ENCODE measurements at places on chromosomes 6 and 20. TPM values are rescaled to one million over a fixed set of nuclear protein-coding genes. Genes with fewer than 3 reads are reported as not detected.

DNA sequence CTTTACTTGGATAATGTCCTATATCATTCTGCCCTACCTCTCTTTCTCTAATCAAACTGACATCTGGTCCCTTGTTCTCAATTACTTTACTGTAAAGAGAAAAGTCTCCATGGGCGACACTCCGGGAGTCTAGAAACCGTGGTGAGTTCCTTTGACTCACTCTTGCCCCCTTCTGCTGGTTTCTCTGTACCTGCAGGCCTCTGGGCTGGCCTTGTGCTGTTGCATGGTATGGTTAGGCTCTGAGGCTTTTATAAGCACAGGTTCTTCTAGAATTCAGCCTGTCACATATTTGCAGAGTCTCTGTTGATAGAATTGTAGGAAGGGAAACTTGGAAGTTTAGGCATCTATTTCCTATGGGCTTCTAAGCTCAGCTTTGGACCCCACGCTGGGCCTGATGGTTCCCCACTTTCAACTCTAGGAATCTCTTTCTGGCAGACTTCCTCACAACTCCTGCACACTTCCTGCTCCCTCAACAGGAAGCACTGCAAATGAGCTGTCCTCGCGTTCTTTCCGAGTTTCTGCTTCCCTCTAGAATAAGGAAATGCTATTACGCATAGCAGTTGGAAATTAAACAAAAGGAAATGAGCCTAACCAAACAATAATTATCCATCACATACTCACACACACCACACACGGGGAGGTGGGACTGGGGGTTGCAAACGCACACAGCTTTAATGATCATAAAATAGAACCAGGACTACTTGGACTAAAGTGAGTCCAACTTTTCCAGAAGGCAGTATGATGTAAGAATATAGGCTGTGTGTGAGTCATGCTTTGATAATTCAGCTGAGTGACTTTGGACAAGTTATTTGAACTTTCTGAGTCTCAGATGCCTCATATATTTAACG, 683.3 kb downstream of the QKI start:
- DNase-seq = peak; percentile 40
- H3K4me3 ChIP-seq = no peak overlapping the region
- no peaks in the 10 kb centered on the region for H3K27me3 ChIP-seq

GRCh38 chr6:19849755-19850154, 12.6 kb downstream of the ID4 start:
- H3K27ac ChIP-seq = no peak overlapping the region
- peaks cover 4% of the 10 kb centered on the region for H3K4me1 ChIP-seq
- DNase-seq = no peak
- no peaks in the 10 kb centered on the region for H3K36me3 ChIP-seq
- H3K4me3 ChIP-seq = no peak overlapping the region
- H3K27me3 ChIP-seq = no peaks in the 10 kb centered on the region

Gene TMEM217
- total RNA-seq = 1.1 TPM

DNA sequence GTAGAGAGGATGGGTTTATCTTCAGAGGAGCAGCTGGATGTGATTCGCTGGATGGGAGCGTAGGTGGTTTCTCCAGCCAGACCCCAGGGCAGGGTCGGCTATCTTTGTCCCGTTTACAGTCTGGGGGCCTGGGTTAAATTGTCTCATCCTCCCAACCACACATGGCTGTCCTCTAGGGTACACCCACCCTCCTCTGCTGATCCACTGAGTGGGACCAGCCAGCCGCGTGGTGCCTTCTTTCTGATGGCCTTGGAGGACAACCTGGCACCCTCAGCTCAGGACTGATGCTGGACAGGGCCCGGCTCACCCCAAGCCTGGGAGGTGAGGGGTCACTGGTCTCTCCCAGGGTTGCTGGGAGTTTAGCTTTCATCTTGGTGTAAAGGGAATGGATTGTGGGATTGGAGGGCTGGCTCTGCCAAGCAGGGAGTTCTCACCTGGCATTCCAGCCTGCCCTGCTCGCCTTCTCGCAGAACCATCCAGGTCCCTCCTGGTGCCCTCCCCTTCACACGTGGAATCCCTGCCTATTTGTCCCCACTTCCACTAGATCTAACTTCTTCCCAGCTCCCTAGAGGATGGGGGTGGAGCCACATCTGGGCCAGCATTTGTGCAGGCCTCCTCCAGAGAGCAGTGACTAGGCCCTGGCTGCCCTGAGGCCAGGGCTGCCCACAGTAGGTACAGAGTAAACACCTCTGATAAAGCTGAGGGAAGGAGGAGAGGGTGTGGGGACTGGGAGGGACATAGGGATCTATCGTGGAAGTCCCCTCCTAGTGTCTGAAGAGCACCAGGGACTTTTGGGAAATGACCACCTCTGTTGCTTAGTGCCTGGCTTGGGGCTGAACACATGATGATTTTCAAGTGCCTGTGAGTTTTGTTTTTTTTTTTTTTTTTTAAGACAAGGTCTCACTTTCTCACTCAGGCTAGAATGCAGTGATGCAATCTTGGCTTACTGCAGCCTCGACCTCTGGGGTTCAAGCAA, 1.6 kb downstream of the ITPR3 start:
- H3K4me3 ChIP-seq = peak overlapping the region; percentile 87
- no peaks in the 10 kb centered on the region for H3K27me3 ChIP-seq
- peaks cover 10% of the 10 kb centered on the region for H3K4me1 ChIP-seq
- no peaks in the 10 kb centered on the region for H3K36me3 ChIP-seq
- no peak overlapping the region for H3K27ac ChIP-seq
- DNase-seq = no peak

DNA sequence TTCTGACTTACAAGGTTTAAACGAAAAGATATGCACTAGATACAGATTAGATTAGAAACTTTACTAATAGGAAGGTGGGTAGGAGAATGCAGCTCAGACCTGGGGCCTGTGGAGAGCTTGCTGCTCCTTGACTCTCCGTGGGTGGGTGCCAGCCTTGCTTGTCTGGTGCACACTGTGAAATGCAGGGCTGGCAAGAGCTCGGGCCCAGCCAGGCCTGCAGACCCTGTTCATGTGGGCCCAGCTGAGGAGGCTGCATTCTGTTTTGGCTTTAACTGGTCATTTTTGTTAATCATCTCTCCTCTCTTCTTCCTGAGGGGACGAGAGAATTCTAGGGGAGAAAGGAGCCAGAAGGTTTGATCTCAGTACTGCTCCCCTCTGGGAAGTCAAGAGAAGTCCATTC, 325.4 kb downstream of the QKI start:
- no peak for DNase-seq
- H3K27me3 ChIP-seq = no peaks in the 10 kb centered on the region
- H3K4me1 ChIP-seq = peaks cover 6% of the 10 kb centered on the region
- H3K36me3 ChIP-seq = no peaks in the 10 kb centered on the region
- H3K27ac ChIP-seq = no peak overlapping the region

DNA sequence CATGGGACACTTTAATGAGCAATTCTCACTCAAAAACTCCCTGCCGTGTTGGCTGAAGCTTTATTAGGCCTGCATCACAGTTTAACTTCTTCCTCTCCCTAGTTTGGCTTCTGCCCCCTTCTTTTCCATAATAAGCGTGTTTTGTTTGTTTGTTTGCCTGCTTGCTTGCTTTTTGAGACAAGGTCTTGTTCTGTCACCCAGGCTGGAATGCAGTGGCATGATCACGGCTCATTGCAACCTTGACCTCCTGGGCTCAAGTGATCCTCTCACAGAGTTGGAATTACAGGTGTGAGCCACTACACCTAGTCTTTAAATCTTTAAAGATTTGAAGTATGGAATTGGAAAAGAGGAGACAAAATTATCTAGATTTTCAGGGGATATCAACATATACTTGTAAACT, 25.4 kb upstream of the DNAAF9 start:
- no peak for DNase-seq
- no peaks in the 10 kb centered on the region for H3K36me3 ChIP-seq
- no peak overlapping the region for H3K27ac ChIP-seq
- H3K27me3 ChIP-seq = no peaks in the 10 kb centered on the region
- no peak overlapping the region for H3K4me3 ChIP-seq

DNA sequence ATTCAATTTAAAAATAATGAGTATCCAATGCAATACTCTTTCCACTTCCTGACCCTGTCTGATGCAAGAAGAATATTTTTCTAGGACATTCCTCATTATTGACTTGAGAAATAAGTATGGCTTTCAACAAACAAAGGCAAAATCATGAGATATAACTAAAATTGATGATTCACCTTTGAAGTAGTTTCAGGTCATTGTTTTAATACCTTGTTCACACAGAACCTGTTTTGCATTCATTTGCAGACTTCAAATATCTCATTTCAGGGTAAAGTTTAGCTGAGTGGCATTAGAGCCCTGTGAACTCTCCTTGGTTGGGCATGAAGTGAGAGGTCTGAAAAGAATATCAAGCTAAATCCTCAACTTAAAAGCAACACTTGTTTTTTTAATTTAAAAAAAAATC, 309.2 kb downstream of the NRN1 start:
- H3K27me3 ChIP-seq = no peaks in the 10 kb centered on the region
- no peak overlapping the region for H3K4me3 ChIP-seq
- no peaks in the 10 kb centered on the region for H3K4me1 ChIP-seq
- DNase-seq = no peak

DNA sequence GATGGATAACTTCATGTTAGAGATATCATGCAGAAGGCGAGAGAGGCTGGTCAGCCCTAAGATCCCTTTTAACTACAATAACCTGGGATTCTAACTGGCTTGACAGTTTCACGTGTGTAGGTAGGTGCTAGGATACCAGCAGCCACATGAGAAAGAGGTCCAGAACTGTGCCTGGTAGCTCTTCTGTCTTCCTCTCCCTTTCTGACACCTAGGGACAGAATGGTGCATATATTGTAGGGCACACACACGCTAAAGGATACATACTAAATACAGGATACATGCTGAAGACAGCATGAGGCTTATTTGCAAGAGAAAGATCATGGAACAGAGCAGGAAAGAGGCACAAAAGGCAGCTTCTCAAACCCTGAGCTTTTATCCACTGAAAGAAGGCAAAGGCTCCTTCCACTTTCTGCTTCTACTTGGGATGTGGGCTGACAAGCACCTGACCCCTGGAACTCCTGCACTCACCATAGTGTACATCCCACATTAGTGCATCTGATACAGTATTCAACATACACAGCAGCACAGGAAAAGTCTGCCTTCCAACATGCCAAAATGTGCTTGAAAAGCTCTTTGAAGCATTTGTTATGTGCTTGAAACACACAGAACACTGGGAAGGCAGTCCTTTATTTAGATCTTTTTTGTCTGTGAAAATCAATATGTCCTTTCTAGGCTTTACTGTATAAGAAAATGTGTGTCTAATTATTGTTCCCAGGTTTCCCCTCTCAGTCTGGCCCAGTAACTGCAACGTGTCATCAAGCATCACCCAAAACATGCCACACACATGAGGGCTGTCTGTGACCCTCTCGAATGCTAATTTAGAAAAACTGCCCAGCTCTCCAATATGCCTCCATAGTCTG, 3.2 kb downstream of the SLC22A23 start:
- no peak overlapping the region for H3K27ac ChIP-seq
- H3K4me1 ChIP-seq = peaks cover 6% of the 10 kb centered on the region
- DNase-seq = no peak
- H3K4me3 ChIP-seq = no peak overlapping the region

- DNase-seq = no peak
- no peaks in the 10 kb centered on the region for H3K27me3 ChIP-seq
- peaks cover 3% of the 10 kb centered on the region for H3K4me1 ChIP-seq
- no peaks in the 10 kb centered on the region for H3K36me3 ChIP-seq
These were observed 357.3 kb downstream of the FOXA2 start for GRCh38 chr20:22226849-22227700.

Gene EDN1
- total RNA-seq = 2.1 TPM

DNA sequence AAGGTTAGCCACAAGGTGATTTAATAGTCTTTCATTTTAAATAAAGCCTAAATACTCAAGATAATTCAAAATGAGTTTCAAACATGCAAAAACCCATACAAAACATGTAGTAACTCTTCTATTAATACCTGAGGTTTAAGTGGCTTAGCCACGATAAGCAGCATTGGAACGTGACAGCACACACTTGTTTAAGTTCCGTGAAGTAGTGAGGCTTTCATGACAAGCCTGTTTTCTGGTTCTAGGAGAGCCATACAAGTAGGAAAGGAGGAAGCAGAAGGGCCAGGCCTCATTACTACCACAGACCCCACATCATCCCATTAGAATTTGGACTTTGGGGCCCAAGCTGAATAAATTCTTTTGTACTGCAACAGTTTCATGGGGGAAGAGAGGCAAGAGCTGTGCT, 54.3 kb upstream of the PRND start:
- no peaks in the 10 kb centered on the region for H3K27me3 ChIP-seq
- H3K27ac ChIP-seq = no peak overlapping the region
- 0 out of 2 replicates have a peak, but pooled peaks cover 2% of the 10 kb centered on the region for H3K4me1 ChIP-seq
- H3K4me3 ChIP-seq = no peak overlapping the region
- H3K36me3 ChIP-seq = no peaks in the 10 kb centered on the region

DNA sequence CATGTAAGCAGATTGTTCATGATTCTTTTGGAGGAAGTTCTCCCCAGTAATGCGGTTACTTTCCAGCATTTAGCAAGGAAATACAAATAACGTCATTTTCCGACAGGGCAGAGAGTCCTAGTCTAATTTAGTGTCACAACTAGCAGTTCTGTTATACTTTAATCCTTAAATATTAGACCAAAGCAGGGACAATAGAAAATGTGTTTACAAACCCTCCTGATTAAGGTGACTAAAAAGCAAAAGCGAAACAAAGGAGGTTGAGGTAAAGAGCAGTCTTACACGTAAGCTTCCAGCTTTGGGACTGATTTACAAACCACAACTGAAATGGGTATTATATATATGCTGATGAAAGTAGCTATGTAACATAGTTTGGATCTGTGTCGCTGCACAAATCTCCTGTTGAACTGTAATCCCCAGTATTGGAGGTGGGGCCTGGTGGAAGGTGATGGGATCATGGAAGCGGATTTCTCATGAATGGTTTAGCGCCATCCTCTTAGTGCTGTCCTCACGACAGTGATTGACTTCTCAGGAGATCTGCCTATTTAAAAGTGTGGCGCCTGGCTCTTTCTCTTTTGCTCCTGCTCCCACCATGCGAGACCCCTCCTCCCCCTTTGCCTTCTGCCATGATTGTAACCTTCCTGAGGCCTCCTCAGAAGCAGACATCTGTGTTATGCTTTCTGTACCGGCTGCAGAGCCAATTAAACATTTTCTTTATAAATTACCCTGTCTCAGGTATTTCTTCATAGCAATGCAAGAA, 81.9 kb downstream of the PLCB1 start:
- no peak overlapping the region for H3K27ac ChIP-seq
- no peak overlapping the region for H3K4me3 ChIP-seq
- H3K27me3 ChIP-seq = no peaks in the 10 kb centered on the region
- no peaks in the 10 kb centered on the region for H3K4me1 ChIP-seq
- DNase-seq = no peak

GRCh38 chr6:101722471-101722870, 329.0 kb downstream of the GRIK2 start:
- H3K27ac ChIP-seq = no peak overlapping the region
- no peak for DNase-seq
- H3K36me3 ChIP-seq = no peaks in the 10 kb centered on the region
- H3K27me3 ChIP-seq = no peaks in the 10 kb centered on the region

Gene IMPG1
- total RNA-seq = not detected

GRCh38 chr20:17374086-17374485, 147.2 kb downstream of the PCSK2 start:
- H3K4me1 ChIP-seq = no peaks in the 10 kb centered on the region
- DNase-seq = no peak
